Kidney tubule cell (primary cell): ENCODE measurements at places on chromosomes 7 and 10.
A peak's percentile ranks its signal among the peaks of the same experiment; 100 is the strongest.

DNA sequence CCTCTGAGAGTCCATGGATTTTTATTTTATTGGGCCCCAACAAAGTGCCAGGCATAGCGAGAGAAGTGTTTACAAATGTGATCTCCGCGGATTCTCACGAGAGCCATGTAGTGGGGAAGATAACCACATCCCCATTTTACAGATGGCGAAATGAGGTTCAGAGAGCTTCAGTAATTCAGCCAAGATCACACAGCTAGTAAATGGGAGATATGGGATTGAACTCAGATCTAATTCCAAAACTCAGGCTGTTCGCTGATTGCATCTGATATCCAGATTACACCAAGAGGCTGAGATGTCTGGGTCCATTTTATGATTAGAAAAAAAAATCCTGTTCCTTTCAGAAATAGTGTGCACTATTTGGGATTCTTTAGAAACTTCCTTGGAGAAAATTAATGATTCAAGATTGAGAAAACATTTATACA, 1.3 kb downstream of the FAS start:
- DNase-seq: no peak

DNA sequence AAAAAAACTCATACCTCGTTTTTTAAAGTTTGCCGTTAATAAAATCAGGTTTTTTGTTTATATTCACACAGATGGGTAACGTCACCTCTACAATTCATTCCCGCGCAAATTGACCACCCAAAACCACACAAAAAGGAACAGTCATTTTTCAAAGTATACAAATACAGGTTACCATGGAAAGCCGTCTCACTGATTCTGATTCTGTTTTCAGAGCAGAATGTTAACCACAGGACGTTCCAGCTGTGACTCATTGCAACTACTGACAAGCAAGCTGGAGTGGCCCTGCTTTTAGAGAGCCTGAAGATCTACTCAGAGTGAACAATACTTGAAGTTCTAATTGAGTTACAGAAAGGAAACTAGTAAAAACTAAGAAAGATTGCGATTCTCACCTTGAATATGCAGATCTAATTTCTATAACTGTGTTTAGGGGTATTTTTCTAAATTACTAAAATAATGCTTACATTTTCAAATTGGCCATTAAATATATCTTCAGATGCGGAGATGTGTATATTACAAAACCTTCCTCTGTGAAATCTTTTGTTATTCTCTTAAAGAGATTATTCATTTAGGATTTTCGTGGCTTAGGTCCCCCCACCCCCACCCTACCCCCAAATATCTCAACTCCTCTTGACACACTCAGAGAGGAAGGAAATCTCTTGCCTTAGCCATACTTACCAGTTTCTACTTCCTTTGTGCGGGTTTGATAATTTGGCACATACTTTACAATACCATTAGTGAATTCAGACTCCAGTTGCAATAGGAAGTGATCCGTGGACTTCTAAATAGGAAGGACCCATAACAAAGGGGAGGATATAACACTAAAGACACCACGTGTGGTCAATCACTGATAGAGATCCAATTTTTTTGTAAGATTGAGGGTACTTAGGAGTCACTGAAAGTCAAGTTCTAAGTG, 106.0 kb downstream of the CUBN start:
- peak; percentile 97 for DNase-seq

DNA sequence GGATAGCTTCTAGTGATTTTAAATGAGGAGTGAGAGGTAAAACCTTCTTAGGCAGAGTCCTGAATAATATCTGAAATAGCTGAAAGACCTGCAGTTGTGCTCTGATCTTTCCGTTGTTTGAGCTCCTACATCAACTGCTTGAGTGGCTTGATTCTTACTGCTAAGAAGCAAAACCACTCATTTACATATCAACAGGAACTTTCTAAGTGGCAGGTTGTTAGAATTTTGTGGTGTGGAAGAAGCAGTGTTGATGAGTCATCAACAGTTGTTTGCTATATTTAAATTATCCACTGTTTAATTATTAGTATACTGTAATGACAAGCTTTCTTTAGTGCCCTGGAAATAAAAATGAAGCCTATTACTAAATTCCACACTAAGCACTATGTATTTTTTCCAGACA, 689.5 kb downstream of the DNAJB9 start:
- DNase-seq: no peak

GRCh38 chr10:20474064-20474463, 423.0 kb downstream of the NEBL start:
- DNase-seq: no peak

GRCh38 chr10:23404461-23404980, 34.4 kb upstream of the OTUD1 start:
- no peak for DNase-seq

DNA sequence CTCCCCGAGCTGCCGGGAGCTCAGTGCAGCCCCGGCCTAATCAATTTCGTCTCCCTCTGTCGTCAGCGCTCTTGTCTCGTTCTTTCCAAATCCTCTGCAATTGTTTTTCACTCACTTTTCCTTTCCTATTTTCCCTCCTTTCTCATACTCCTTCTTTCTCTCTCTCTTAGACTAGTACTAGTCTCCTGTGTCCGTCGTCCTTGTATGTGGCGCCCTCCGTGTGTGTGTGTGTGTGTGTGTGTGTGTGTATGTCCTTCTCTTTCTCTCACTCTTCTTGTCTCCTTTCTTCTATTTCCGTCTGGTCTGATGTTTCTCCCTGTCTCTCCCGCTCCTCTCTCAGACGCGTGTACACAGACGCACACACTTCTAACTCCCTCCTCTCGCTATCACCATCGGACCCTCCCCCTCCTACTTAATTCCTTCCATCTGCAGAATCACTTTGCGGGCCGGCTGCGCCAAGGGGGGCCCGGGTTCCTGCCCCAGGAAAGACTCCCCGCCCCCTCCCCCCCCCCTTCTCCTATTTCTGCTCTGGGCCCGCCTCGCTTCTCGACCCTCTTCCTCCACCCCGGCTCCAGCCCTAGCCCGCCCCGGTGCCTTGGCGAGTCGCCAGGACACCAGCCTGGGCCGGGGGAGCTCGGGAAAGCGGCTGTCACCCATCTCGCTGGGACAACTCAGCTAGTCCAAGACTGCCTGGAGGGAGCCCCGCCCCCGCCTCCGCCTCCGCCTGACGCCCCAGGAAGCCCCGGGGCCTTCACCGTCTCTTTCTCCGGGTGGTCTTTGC, 743 bp upstream of the ZCCHC24 start:
- no peak for DNase-seq

- no peak for DNase-seq
These were observed 80.9 kb downstream of the NEURL1 start for GRCh38 chr10:103574097-103575061.

- DNase-seq: peak; percentile 55
These were observed 63.4 kb downstream of the HPSE2 start for GRCh38 chr10:99172128-99172738.

GRCh38 chr7:95045236-95045923, 138.0 kb downstream of the PPP1R9A start:
- peak; percentile 34 for DNase-seq

DNA sequence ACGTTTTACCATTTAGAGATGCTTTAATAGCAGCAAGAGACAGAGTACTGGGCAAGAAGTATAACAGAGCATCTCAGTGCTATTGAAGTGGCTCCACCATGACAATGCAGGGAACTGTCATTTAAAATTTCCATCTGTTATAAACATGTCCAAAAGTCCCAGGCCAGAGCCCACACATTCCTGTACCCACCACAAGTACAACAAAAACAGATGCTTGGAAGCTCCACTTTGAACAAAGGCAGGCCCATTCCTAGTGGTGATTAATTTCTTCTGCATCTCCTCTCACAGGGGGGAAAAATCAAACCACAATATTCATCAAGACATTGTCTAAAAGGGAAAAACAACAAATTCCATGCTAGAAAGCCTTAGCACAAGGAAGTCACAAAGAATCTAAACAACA, 627.9 kb downstream of the PARD3 start:
- DNase-seq: peak; percentile 15

GRCh38 chr10:1643161-1643907, 94.0 kb downstream of the ADARB2 start:
- peak; percentile 5 for DNase-seq

- DNase-seq: no peak
These were observed 7.4 kb downstream of the AVL9 start for GRCh38 chr7:32502728-32503127.

DNA sequence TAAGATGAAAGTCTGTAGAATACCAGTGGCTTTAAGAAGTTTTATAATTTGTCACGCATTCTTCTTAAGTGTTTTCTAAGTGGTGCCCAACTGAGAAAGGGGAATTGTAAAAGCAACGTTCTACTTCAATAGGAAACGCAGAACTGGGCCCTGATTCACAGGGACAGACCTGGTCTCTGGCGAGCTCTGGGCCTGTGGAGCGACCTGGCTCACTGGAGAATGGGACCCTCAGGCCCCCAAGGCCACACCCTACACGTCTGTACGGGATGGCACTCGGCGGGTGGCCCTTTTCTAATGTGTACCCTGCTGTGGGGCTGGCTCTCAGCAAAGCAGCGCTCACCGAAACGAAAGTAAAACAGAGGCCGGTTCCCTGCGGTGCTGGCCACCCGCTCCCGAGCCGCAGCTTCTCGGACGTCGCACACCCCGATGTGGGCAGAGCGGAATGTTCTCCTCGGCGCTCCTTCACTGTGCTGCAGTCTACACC, 205.0 kb downstream of the DIP2C start:
- DNase-seq: peak; percentile 11

DNA sequence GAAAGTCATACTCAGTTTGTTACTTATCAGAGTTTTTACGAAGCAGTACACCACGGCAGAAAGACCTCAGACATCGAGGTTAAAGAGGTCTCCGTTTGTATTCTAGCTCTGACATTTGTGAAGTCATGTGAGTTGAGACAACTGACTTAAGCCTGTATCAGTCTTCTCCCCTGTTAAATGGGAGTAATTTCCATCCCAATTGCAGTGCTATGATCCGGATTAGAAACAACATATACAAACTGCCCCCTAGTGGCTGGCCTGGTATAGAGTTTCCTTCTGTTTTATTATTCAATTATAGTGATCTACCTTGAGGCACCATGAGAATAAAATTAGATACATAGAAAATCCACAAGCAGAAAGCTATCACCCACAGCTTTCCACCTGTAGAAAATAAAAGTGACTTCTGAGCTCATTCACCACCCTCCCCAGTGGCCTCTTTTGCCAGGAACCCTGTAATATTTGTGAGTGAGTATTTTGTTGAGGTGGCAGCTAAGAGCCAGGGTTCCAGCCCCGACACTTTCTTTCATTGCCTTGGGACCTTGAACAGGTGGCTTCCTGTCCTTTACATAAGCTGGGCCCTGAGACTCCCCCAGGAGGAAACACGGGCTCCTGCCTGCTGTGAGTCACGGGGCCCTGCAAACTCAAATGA, 607.2 kb upstream of the MGMT start:
- DNase-seq: peak; percentile 51

DNA sequence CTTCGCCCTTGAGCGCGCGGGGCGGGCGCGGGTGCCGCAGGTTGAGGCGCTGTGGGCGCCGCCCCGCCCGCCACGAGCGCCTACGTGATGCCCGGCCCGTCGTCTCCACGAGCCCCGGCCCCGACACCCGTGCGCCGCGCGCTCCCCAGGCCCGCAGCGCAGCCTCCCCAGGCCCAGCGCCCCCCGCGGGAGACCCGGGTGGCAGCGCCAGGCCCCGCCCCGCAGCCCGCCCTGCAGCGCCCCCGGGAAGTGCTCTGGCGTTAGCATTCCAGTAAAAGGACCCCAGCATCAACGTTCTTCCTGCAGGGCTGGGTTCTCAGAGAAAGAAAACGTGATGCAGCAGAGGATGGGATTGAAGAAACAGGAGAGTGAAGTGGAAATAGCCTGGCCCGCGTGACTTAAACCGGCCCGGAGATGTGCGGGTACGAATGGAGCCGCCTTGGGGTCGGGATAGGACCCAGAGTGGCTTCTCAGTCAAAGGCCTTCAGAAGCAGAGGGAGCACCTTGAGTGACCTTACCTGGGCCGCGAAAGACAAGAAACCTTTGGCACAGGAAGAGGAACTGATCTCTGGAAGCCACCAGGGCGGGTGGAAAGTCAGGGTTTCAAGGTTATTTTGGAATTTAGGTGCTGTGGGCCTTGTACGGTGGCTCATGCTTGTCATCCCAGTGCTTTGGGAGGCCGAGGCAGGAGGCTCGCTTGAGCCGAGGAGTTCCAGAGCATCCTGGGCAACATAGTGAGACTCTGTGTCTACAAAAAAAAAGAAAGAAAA, 1.8 kb downstream of the PFKP start:
- peak; percentile 36 for DNase-seq

- peak; percentile 55 for DNase-seq
These were observed 31.4 kb upstream of the FAM133B start for GRCh38 chr7:92621561-92622023.

DNA sequence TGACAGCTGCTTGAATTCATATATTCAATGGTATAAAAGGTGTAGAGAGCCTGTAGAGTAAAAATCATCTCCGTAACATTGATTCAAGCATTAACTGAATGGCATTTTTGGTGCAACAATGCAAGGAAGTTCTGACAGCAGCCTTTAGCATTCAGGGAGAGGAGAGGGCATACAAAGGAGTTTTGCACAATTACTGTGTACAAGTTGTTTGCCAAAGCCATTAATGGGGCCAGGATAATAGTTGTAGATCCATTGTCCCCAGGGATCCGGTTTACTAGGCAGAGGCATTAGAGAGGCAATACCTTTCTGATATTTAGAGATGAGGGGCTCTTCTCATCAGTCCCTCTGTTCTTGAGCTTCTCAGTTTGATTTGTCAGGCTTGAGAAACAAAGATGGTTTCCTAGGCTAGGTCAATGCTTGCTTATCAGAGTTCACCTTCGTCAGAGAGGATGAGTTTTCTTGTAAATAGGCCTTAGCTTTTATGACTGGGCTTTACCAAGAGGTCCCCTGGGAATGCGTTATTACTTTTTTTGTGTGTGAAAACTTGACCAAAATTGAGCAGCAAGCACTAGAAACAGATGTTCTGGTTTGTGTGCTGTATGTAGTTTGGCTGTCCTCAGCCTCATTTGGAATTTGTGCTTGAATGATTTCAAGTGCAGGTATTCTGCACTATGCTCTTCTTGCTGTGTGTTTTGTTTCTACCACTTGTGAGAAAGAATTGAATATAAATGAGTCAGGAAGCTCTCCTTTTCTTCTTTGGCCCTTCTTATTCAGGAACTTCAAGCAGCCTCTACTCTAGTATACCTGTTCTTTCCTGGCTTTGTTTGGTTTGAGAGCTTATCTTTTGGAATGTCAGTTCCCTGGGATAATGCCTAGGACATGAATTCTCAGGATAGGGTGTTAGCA, 32.0 kb downstream of the SND1 start:
- DNase-seq: no peak

DNA sequence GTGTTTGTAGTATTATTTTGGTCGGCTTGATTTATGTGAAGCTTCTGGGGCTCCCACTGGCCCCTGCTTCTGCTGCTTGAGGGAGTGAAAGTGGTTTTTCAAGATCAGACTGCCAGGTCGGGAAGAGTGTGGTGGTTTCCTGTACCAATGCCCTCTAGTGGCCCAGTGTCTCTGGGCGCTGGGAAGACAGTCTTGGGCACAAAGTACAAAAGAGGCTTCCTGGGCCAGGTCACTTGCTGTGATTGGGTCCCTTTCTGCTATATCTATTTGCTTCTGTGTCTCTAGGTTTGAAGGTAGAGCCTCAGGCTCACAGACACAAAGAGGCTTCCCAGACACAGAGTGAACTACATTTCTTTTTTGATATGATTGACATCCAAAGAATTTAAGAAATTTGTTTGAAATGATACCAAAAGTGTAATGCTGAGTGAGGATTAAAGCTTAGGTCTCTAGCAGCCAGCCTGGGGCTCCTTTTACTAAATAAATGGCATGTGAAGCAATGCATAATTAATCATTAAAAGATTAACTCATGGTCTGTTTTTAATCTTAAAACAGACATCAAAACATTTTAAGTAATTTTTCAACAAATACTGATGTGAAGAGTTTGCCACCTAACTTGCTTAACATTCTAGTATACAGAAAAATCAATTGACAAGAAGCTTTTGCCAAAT, 36.3 kb downstream of the ABCB1 start:
- peak; percentile 71 for DNase-seq

GRCh38 chr10:34480345-34480744, 334.8 kb downstream of the PARD3 start:
- no peak for DNase-seq
